Gastroesophageal sphincter (tissue), 4 donors: ENCODE measurements at places on chromosomes 5 and 9.

GRCh38 chr5:168705321-168705720 lies 126.2 kb upstream of the PANK3 start:
- ATAC-seq: no peak

GRCh38 chr9:88835038-88835466 lies 156.2 kb upstream of the S1PR3 start:
- ATAC-seq: no peak

- ATAC-seq: no peak
Observed at GRCh38 chr9:123527981-123528380, 172.0 kb downstream of the CRB2 start.

GRCh38 chr5:179385914-179386313 lies 40.7 kb upstream of the ADAMTS2 start:
- ATAC-seq: no peak

GRCh38 chr5:112533362-112533761 lies 114.3 kb upstream of the EPB41L4A start:
- ATAC-seq: no peak

DNA sequence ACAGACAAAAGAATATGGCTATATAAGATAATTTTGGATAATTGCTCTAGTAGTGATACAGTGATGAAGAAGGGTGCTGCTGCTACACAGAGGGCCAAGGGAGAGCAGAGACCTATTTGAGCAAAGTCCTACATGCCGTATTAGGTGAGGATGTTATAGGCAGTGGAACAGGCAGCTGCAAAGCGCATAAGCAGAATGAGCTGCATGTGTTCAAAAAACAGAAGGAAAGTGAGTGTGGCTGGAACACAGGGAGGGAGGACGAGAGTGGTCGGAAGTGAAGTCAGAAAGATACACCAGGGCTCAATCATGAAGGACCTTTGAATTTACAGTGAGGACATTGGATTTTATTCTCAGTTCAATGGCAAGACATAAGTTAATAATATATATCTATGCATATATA lies 35.4 kb downstream of the ITGA2 start:
- no peak for ATAC-seq

- peak; percentile 77 for ATAC-seq
Observed at GRCh38 chr9:115117999-115118878, at the start of gene TNC. Gene TNC, minus strand, starts transcription at chr9:115118157. Its CDS starts 27,139 bp downstream, at chr9:115091018.

DNA sequence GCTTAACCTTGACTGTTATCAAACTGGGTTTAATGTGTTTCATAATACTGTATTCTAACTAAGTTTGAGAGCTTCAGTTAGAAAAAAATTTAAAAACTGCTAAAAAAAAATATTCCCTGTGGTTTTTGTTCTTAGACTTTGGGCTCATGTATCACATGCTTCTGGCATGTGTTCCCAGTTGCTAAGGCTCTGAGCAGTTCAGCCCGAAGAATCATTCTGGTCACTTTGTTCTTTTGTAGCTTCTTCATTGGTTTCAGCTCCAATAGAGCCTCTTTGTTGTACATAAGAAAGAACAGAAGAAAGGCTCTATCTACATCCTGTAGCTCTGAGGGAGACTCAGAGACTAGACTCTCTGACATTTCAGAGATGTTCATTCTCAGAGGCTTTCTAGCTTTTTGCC lies 25.6 kb downstream of the KCNN2 start:
- no peak for ATAC-seq

- ATAC-seq: no peak
Observed at GRCh38 chr5:124873188-124873587, 126.7 kb upstream of the ZNF608 start.

GRCh38 chr9:90607701-90608516 lies 34.7 kb downstream of the DIRAS2 start:
- no peak for ATAC-seq

GRCh38 chr5:172870291-172870714 lies 36.3 kb downstream of the ERGIC1 start:
- peak; percentile 33 for ATAC-seq

DNA sequence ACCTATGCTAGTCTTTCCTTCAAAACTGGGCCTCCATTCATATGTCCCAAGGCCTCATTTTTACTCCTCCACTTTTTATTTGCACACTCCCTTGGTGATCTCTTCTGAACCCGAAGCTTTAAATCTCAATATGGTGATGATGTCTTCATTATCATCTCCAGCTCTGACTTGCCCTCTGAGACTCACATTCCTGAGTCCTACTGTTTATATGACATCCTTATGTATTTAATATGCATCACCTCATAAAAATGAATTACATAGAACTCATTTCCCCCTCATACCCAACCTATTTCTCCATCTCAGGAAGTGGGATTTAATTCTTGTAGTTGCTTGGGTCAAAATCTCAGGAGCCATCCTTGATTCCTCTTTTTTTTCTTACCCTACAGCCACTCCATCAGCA lies 473.0 kb downstream of the EBF1 start:
- no peak for ATAC-seq

- no peak for ATAC-seq
Observed at GRCh38 chr5:5419291-5420210, 2.9 kb upstream of the ICE1 start.

GRCh38 chr9:123434619-123435240 lies 78.7 kb downstream of the CRB2 start:
- ATAC-seq: no peak

GRCh38 chr5:65151614-65152013 lies 330.1 kb downstream of the ADAMTS6 start:
- ATAC-seq: no peak

GRCh38 chr9:91056917-91057316 lies 255.3 kb downstream of the SYK start:
- no peak for ATAC-seq
